ENCODE measurements at places on chromosomes 2 and 18.
A peak's percentile ranks its signal among the peaks of the same experiment; 100 is the strongest.

GRCh38 chr2:120429586-120430500, 83.9 kb downstream of the INHBB start:
- DNase-seq, result no peak

DNA sequence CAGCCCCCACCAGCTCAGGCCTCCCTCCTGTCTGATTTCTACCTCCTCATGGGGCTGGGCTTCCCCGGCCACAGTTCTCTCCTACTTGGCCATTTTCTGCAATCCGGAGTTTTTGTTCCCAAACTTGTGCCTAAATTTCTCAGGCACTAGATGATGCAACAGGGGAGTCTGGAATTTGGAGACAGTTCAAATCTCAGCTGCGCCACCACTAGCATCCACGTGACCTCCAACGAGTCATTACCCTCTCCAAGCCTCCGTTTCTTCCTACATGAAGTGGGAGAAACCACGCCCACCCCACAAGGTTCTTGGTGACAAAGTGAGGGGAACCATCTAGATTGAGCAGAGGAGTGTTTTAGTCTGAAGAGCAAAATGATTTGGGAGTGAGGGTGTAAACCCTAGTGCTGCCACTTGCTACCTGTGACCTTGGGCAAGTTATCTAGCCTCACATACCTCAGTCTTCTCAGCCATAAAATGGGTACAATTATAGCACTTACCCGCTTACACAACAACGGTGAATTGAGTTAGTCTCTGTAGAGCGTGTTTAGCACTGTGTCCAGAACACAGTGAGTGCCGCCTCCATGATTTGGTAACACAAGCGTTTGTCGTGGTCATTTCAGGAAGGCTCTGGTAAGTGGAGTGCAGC, 61.4 kb upstream of the ASAP2 start:
- DNase-seq, result no peak

DNA sequence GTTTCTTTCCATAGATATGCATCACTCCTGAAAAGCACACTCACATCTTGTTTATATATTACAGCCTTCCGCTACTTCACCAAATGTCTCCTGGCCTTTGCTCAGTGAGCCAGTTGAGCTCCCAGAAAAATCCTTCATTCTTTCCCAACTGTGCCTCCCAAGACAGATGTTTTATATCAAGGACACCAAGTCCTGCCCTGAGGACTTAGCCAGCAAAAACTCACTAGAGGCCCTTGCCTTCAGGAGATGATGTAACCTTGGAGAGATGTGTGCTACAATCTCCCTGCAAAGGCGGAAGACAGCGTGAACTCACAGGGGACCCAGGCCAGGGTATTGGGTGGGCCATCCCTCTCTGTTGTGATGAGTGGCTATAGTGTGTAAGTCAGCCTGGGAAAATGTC, 86.1 kb upstream of the CTAGE1 start:
- no peak for DNase-seq

DNA sequence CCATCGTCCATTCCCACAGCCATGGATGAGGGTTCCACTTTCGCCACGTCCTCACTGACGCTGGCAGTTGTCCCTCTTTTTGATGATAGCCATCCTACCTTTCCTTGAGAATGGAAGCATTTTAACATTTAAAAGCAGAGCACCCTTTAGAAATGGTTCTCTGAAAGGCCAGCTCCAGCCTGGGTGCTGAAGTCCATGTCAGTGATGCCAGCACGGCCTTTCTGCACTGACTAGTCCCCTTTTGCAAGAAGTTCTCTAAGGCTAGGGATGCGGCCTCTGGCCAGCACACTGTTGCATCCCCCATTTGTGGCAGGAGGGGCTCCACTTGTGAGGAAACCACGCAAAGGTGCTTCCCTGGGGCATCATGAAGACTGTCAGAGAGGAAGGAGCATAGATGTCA, 203.5 kb downstream of the MGAT5 start:
- DNase-seq, result no peak

DNA sequence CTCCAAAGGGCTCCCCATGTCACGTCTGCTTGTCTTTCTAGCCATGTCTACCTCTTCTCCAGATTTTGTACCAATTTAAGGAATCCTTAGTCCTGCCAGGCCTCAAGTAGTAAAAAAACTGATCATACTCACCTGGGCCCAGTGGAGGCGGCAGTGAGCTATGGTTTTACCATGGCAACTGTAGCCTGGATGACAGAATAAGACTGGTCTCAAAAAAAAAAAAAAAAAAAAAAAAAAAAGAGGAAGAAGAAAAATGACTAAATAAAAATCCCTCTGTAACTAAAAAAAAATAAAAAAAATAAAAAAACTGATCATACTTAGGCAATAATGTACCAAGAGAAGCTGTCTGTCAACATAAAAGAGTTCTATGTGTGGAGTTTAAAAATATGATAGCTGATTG, 221.6 kb downstream of the NR4A2 start:
- peak; percentile 18 for DNase-seq

- DNase-seq, result no peak
Observed at GRCh38 chr2:170248574-170249393, 70.8 kb downstream of the MYO3B start.

- no peak for DNase-seq
Observed at GRCh38 chr2:25608718-25609117, 64.7 kb downstream of the DTNB start.

DNA sequence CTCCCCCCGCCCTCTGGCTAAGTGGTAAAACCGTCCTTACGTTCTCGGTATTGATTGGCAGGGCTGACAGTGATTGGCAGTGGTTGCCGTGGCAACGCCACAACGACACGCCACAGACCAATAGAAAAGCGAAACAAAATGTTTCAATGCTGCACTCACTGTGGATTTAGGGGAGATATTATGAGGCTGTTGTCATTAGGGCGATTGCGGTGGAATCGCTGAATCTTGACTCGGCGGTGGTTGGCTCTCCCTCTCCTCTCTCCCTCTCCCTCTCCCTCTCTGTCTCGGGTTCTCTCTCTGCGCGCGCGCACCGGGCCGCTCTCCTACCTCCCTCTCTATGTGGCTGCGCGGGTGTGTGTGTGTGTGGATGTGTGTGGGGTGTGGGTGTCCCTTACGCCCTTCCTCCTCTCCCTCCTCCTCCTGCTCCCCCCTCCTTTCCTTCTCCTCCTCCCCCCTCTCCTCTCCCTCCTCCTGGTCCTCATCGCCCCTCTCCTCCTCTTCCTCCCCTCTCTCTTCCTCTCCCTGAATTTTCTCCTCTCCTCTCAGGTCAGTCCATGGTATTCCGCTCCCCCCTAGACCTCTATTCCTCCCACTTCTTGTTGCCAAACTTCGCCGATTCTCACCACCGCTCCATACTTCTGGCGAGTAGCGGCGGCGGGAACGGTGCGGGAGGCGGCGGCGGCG, at the start of gene SIX3:
Gene SIX3, plus strand, starts transcription at position 152 of the 684 bp plus-strand sequence. Its CDS starts 403 bp downstream, at position 555.
- DNase-seq, result no peak

GRCh38 chr18:49201464-49201863, 250.7 kb upstream of the SMAD7 start:
- no peak for DNase-seq

DNA sequence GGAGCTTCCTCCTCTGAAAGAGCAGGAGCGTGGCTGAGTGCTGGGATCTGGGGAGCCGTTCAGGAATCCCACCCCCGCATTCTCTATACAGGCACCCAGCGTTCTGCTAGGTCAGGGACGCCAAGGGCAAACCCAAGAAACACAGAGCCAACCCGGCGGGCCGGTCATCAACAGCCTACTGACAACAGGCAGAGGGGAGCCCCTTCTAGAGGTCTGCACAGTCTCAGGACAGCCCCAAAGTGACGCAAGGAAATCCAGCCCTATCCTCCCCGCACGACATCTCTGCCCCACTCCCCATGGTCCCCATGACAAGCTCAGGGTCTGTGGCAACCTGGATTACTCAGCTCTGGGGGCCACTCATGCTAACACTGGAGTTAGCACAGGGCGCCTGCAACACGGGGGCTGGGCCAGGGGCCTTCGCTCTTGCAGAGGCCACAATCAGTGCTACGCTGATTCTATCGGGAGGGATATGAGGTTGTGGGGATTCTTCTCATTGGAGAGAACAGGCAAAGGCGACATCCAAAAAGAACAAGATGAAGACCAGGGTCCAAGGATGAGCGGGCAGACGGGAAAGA, 81.6 kb downstream of the PXDN start:
- no peak for DNase-seq

Data from activated CD8-positive, alpha-beta memory T cell treated with anti-CD3 and anti-CD28 coated beads, Interleukin-2, amount 50 U/mL, for 4 hours (primary cell).